ENCODE measurements at places on chromosomes 2 and 18.

GRCh38 chr2:117555965-117556364 is 258.5 kb upstream of the DDX18 start:
- H3K36me3 ChIP-seq, result no peaks in the 10 kb centered on the region
- no peaks in the 10 kb centered on the region for H3K4me1 ChIP-seq
- H3K27me3 ChIP-seq, result no peaks in the 10 kb centered on the region
- DNase-seq, result no peak

GRCh38 chr18:24181806-24182205 is 42.9 kb downstream of the CABYR start:
- no peak overlapping the region for H3K27ac ChIP-seq
- no peaks in the 10 kb centered on the region for H3K27me3 ChIP-seq
- H3K4me1 ChIP-seq, result peaks cover 8% of the 10 kb centered on the region
- no peak overlapping the region for H3K4me3 ChIP-seq

- H3K27me3 ChIP-seq, result no peaks in the 10 kb centered on the region
- no peak overlapping the region for H3K4me3 ChIP-seq
- DNase-seq, result peak; percentile 81
- no peak overlapping the region for H3K27ac ChIP-seq
Measured at GRCh38 chr2:179422037-179422643, 157.5 kb upstream of the SESTD1 start.

DNA sequence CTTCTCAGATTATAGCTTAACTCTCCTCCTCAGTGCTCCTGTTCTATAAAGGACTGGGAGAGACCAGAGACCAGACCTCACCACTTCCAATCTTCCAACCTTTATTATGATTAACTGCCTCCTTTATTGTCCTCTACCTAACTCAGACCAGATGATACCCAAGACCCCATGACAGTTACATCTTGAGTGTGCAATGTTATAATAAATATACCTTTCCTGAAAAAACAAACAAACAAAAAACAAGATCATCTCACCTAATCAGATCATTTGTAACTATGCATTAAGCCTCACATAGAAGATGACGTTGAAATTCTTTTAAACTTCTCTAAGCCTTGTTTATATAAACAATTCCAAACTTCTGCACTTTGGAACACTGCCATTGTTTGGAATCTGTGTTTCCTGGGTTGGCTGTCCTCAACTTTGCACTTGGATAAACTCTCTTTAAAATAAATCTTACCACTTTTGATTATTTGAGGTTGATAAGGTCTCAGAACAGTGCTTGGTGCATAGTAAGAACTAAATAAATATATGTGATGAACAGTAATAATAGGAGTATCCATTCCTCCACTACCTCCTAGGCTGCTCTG is 342.7 kb downstream of the TDRD15 start:
- no peaks in the 10 kb centered on the region for H3K27me3 ChIP-seq
- no peak overlapping the region for H3K27ac ChIP-seq
- H3K36me3 ChIP-seq, result no peaks in the 10 kb centered on the region
- no peak overlapping the region for H3K4me3 ChIP-seq
- DNase-seq, result no peak

- no peaks in the 10 kb centered on the region for H3K4me1 ChIP-seq
- H3K4me3 ChIP-seq, result no peak overlapping the region
- H3K36me3 ChIP-seq, result no peaks in the 10 kb centered on the region
- no peaks in the 10 kb centered on the region for H3K27me3 ChIP-seq
- H3K27ac ChIP-seq, result no peak overlapping the region
Measured at GRCh38 chr2:14831458-14831857, 198.9 kb downstream of the LRATD1 start.

GRCh38 chr2:225466891-225467604 is 67.5 kb downstream of the NYAP2 start:
- no peak overlapping the region for H3K4me3 ChIP-seq
- H3K4me1 ChIP-seq, result peaks cover 30% of the 10 kb centered on the region
- H3K36me3 ChIP-seq, result no peaks in the 10 kb centered on the region
- H3K27ac ChIP-seq, result no peak overlapping the region
- no peak for DNase-seq
- H3K27me3 ChIP-seq, result no peaks in the 10 kb centered on the region

DNA sequence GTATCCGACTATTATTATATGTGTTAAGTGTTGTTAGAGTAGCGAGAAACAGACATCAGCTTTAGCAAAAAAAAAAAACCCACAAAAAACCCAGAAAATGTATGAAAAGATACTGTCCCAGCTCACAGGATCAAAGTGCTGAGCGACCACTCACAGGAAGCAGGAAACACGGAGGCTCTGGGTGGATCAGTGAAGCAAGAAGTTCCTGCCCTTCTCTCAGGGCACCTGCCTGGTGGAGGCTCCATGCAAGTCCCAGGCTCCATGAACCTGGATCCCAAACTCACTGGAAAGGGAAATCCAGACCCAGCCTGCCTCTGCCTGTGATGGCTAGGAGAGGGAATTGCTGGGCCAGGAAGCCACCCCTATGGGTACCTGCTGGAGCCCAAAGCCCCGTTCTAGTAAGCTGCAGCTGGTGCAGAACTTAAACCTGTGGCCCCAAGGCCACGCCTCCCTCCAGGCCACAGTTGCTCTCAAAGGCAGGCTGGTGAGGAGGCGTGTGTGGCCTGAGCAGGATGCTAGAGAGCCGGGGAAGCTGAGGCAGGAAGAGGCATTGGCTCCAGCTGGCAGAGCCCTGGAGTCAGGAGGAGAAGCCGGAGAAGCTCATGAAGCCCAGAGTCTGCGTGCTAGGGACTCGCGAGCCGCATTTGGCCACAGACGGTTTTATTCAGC is 63.5 kb upstream of the TAF1B start:
- no peaks in the 10 kb centered on the region for H3K27me3 ChIP-seq
- H3K36me3 ChIP-seq, result no peaks in the 10 kb centered on the region
- H3K4me1 ChIP-seq, result no peaks in the 10 kb centered on the region

- no peaks in the 10 kb centered on the region for H3K27me3 ChIP-seq
- no peaks in the 10 kb centered on the region for H3K36me3 ChIP-seq
- peaks cover 10% of the 10 kb centered on the region for H3K4me1 ChIP-seq
- DNase-seq, result no peak
- no peak overlapping the region for H3K27ac ChIP-seq
Measured at GRCh38 chr18:11324956-11325882, 175.8 kb upstream of the PIEZO2 start.

- no peak overlapping the region for H3K4me3 ChIP-seq
- no peaks in the 10 kb centered on the region for H3K4me1 ChIP-seq
- no peaks in the 10 kb centered on the region for H3K27me3 ChIP-seq
Measured at GRCh38 chr2:9105601-9106337, 100.8 kb upstream of the ASAP2 start.

GRCh38 chr2:71071681-71072398 is 3.4 kb downstream of the NAGK start:
- H3K36me3 ChIP-seq, result no peaks in the 10 kb centered on the region
- H3K4me3 ChIP-seq, result no peak overlapping the region
- H3K4me1 ChIP-seq, result peaks cover 34% of the 10 kb centered on the region
- H3K27me3 ChIP-seq, result no peaks in the 10 kb centered on the region
- no peak for DNase-seq

DNA sequence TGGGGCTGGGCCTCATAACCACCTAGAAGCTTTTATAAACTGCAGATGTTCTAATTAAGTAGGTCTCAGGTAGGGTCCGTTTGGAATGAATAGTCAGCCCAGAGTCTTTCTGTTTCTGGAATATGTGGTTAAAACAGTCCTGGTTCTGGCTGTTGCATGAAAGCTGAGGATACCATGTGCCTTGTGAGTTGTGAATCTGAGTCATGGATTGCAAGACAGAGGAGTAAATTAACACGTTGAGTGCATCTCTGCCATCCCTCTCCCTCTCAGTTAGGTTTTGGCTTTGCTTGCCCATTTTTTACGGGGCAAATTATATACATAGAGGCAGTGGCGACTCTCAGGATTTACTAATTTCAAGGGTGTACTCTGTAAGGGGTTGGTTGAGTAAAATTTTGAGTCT is 59.1 kb downstream of the NCK2 start:
- no peak overlapping the region for H3K27ac ChIP-seq
- H3K4me1 ChIP-seq, result peaks cover 40% of the 10 kb centered on the region
- H3K27me3 ChIP-seq, result no peaks in the 10 kb centered on the region
- no peak overlapping the region for H3K4me3 ChIP-seq
- H3K36me3 ChIP-seq, result no peaks in the 10 kb centered on the region
- DNase-seq, result no peak

DNA sequence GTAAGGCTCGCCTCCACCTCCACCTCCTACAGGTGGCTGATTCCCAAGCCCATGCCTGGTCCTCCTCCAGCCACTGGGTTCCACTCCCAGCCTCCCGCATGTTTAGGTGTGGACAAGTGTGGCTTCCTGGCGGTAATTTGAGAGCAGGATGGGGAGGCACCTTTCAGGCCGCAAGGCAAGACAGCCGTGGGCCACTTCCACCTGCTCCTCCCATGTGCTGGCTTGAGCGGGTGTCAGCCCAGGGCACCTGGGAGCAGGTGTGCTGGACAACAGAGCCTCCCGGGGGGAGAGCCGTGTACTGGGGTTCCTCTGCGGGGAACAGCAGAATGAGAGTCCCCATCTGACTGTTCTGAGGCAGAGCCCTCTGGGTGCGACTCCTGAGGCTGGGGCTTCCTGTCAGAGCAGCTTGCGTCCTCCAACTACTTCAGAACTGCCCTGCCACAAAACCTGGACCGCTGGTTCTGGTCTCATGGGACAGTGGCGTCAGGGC is 83.9 kb downstream of the TPO start:
- H3K4me1 ChIP-seq, result no peaks in the 10 kb centered on the region
- no peaks in the 10 kb centered on the region for H3K27me3 ChIP-seq
- H3K27ac ChIP-seq, result no peak overlapping the region
- DNase-seq, result peak; percentile 10
- no peaks in the 10 kb centered on the region for H3K36me3 ChIP-seq
- H3K4me3 ChIP-seq, result no peak overlapping the region

DNA sequence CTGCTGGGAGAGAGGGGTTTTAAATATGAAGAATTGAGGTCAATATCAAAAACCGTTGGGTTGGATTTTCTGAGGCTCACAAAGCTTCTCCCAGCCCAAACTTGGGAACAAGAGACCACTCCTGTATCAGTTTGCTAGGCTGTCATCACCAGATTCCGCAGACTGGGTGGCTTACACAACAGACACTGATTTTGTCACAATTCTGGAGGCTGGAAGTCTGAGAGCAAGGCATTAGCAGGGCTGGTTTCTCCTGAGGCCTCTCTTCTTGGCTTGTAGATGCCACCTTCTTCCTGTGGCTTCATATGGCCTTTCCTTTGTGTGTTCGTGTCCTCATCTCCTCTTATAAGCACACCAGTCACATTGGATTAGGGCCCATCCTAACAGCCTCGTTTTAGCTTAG is 122.9 kb upstream of the COPS8 start:
- H3K36me3 ChIP-seq, result no peaks in the 10 kb centered on the region
- no peak overlapping the region for H3K4me3 ChIP-seq
- DNase-seq, result no peak
- H3K27me3 ChIP-seq, result no peaks in the 10 kb centered on the region
- H3K27ac ChIP-seq, result no peak overlapping the region
- H3K4me1 ChIP-seq, result peaks cover 6% of the 10 kb centered on the region

DNA sequence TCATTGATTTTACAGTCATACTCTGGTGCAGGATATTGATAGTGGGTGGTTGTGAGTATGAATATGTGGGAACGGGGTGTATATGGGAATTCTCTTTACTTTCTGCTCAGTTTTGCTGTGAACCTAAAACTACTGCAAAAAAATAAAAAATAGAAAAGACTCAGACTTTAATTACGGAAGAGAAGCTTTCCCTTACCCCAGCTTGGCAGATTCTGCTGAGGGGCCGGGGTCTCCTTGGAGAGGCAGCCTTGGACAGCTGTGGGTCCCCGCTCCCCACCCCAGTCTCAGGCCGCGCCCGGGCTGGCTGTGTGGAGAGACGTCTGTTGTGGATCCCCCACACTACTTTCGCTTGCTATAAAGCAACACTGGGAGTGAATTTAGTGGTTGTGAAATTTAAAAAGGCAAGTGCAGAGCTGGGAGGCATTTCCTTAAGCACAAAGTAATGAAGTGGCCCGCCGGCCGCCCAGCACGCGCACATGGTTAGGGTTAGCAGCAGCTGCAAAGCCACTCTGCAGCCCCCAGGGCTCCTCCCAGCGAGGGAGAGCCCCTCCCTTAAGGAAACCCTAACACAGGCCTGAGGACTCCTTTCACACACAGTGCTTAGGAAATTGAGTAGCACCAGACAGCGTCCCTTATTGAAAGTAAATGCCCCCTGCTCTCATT is 102.4 kb downstream of the DDX1 start:
- no peaks in the 10 kb centered on the region for H3K36me3 ChIP-seq
- no peak for DNase-seq
- no peak overlapping the region for H3K4me3 ChIP-seq

DNA sequence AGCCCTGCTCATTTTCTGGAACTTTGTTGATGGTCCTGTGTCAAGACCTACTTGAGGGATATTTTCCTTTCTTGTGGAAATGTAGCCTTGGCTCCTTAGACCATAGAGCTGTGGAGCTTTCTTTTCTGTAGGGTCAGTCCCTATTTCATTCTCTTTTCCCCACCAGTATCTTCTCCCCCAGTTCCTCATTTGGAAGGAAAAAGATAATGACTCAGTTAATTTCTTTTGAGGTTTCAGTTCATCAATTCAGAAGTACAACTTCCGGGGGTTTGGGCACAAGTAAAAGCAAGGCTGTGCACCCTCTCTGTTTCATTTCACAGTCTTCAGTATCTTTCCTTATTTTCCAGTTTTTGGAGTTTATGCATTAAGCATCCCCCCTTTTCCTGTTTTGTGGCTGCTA is 70.7 kb downstream of the CDC42EP3 start:
- no peaks in the 10 kb centered on the region for H3K36me3 ChIP-seq
- H3K4me3 ChIP-seq, result no peak overlapping the region
- no peaks in the 10 kb centered on the region for H3K27me3 ChIP-seq
- no peak overlapping the region for H3K27ac ChIP-seq
- H3K4me1 ChIP-seq, result no peaks in the 10 kb centered on the region
- no peak for DNase-seq

GRCh38 chr2:127158614-127159290 is 51.8 kb upstream of the BIN1 start:
- no peak for DNase-seq
- no peaks in the 10 kb centered on the region for H3K4me1 ChIP-seq
- H3K27me3 ChIP-seq, result no peaks in the 10 kb centered on the region
- no peak overlapping the region for H3K27ac ChIP-seq
- H3K4me3 ChIP-seq, result no peak overlapping the region

DNA sequence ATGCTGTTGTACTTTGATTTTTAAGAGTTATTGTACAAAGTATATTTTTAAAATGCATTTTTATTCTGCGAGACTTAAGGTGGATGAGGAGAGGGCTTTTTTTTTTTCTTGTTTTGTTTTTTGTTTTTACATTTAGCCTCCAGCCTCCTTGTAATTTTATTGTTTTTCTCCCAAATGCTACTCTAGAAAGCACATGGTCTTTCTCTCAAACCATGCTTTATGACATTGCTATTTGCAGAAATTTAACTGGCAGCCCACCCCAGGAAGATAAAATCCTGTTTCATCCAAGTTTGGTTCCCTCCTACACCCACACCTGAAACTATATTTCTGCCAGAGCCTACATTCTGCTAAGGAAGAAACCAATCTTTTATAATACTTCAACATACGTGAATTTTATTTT is 184.6 kb downstream of the ARHGAP15 start:
- DNase-seq, result no peak
- no peaks in the 10 kb centered on the region for H3K27me3 ChIP-seq
- no peak overlapping the region for H3K27ac ChIP-seq
- H3K4me1 ChIP-seq, result no peaks in the 10 kb centered on the region
- H3K4me3 ChIP-seq, result no peak overlapping the region
- H3K36me3 ChIP-seq, result no peaks in the 10 kb centered on the region

Data from body of pancreas (tissue), 4 donors.